ENCODE measurements at places on chromosomes 6 and 20.

DNA sequence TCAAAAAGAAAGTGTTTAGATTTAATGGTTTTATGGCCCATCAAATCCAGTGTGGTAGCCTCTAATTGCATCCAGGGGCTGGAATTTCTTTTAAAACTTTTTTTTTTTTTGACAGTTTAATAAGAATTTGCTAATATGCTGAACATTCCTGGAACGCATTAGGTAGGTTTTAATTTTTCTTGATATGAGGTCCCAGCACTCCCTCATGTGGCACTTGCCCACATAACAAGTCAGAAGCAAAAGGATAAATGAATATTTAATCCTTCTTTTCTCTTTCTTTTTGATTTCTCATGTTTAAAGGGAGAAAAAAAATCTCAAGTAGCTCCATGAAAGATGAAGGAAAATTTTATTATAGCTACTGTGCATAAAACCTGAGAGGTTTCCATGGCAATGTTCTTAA lies 13.5 kb downstream of the HAO1 start:
- no peak for DNase-seq

DNA sequence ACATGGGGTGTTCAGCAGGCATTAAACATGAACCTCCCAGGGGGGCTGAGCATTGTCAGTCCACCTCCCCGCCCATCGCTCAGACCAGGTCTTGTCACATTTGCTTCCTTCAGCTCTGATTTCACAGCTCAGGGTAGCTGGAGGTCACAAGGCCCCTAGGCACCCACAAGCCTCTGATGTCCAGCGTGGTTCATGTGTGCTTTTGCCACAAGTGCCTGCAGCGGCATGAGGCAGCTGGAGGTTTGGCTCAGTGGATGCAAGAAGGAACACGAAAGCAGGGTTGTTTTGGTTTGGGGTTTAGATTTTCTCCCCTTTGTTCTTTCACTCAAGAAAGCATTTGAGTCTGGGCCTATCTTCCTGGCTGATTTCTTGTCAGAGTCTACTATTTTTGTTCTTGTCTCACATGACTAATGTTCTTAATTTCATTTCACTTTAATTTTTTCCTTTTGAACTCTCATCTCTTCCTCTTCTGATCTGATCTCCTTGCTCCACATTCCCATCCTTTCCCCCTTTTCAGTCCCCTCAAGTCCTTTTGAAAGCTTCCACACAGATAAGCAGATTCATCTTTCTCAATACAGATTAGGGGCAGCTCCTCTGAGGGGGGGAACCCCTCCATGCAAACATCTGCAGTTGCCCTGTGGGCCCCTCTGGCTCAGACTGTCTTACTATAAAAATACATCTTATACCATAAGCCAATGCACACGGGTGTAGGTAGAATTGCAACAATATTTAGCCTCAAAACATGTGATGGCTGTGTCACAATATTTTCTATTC lies 68.1 kb upstream of the CEP85L start:
- DNase-seq, result no peak

GRCh38 chr6:163490826-163491577 lies 76.5 kb downstream of the QKI start:
- DNase-seq, result no peak

DNA sequence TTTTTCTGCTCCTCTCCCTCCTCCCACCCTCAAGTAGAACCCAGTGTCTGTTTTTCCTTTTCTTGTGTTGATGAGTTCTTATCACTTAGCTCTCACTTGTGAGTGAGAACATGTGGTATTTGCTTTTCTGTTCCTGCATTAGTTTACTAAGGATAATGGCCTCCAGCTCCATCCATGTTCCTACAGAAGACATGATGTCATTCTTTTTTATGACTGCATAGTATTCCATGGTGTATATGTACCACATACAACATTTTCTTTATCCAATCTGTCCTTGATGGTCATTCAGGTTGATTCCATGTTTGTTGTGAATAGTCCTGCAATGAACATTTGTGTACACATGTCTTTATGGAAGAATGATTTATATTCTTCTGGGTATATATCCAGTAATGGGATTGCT lies 81.0 kb downstream of the TOX2 start:
- DNase-seq, result no peak

DNA sequence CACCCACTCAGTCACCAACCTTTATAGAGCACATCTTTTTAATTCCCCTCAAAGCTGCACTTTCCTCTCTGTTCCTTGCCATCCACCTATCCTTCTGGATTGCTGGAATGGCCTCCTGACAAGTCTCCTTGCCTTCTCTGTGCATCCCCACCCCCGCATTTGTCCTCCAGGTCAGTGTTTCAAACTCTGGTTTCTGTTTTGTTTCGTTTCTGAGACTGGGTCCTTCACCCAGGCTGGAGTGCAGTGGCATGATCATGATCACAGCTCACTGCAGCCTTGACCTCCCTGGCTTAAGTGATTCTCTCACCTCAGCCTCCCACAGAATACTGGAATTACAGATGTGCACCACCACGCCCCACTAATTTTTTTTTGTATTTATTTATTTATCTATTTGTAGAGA lies 96.2 kb downstream of the PLCB1 start:
- no peak for DNase-seq

- no peak for DNase-seq
Measured at GRCh38 chr6:150931405-150931804, 65.9 kb downstream of the MTHFD1L start.

- no peak for DNase-seq
Measured at GRCh38 chr6:111032484-111033140, 50.8 kb downstream of the RPF2 start.

DNA sequence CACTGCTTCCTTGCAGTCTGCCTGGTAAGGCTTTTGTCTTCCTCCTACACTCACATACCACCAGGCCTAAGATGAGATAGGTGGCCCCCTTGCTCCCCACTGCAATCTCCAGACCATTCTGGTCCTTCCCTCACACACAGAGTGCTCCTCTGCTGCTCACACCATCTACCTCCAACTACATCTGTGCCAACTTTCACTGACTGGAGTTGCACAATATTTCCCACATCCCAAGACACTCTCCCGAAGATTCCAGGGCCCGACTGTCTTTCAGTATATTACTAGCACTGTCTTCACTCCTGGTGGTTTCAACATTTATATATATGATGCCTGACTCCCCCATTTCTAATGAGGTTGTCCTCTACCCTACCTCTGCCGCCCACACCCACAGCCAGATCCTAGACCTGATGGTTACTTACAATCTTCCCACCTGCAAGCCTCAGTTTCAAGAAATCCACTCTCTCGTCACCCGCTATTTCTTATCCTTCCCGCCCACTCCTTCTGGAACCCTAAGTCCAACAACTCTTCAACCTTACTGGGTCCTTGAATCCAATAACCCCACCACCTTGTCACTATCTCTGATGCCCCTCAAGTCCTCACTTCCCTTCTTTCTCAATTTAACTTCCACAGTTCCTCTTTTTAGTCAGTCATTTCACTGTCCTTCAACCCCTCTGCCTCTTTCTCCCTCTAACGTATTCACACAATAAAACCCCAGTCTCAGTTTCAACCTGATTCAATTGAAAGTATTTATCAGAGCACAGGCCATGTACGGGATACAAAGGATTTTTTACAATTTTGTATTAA lies 21.6 kb downstream of the RALGAPA2 start:
- no peak for DNase-seq

DNA sequence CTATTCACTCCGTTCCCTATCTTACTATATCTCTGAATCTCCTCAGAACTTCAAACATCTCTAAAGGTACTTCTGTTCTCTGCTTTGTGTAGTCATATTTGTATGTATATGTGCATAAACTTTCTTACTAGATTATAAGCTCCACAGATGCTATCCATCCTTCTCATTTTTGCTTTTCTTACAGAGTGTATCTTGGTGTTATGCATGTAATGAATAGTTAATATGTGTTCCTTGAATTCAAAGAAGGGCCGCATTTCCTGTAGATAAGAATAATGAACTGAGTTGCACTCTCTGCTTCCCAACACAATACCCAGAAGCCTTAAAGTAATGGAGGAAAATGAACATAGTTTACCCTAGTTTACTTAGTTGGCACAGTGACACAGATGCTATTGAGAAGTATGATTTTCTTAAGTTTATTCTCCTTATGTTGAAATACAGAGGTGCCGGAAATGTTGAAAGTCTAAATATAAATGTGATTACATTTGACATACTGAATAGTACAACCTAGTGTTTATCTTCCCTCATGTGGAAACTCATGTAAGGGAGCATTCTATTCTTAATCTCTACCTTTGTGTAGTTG lies 6.0 kb downstream of the NUS1 start:
- no peak for DNase-seq

DNA sequence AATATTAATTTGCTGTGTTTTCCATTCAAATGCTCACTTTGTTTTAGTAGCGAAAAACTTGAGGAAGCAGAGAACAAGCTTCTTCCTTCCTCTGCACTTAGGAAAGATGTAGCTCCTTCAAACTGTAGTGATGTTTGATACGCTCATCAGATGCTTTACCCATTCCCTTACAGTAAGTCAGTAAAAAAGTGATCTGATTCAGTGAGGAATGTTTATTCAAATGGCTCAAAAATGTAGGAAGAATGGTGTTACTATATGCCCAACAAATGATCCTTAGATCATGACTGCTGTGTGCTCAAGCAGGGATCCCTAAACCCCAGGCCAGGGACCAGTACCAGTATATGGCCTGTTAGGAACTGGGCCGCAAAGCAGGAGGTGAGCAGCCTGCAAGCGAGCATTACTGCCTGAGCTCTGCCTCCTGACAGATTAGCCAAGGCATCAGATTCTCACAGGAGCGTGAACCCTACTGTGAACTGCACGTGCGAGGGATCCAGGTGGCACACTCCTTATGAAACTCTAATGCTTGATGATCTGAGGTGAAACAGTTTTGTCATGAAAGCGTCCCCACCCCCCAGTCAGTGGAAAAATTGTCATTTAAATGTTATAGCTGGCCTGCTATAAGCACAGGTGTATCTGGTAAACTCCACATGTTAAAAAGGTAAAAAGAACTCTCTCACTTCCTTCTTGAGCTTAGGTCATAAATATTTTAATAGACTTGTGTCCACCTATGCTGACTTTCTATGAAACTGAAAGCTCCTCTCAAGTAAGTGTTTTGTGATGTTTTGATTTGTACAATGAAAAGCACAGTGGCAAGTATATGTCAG lies 187.2 kb downstream of the FOXC1 start:
- no peak for DNase-seq

- DNase-seq, result no peak
Measured at GRCh38 chr20:6231556-6231955, 108.7 kb upstream of the FERMT1 start.

DNA sequence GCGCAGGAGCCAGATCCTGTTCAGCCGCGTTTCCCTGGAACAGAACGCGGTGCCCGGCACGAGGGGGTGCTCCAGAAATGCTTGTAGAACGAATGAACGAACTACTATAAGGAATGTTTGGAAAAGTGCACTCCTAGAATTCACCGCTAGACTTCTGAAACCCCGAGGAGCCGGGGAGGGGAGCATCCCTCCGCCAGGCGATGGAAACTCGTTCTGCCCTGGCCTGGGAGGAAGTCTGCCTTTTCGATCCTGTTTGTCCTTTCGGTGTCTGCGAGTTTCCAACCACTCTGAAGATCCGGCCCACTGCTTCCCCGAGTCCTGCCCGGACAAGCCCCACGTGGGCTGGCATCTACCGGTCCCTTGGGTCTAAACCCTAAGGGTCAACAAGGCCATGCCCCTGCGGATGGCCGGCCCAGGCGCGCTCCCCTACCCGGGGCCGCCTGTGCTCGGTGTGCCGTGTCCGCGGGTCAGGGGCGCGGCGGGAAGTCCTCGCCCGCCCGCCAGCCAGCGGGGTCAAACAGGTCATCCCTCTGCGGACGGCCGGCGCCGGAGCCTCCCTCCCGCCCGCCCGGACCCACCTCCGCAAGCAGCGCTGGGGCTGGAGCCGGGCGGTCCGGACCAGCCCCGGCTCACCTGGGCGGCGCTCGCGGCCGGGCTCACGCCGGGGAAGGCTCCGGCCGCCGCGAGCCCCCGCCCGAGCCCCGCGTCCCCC lies 526 bp downstream of the SULF2 start:
- DNase-seq, result no peak

DNA sequence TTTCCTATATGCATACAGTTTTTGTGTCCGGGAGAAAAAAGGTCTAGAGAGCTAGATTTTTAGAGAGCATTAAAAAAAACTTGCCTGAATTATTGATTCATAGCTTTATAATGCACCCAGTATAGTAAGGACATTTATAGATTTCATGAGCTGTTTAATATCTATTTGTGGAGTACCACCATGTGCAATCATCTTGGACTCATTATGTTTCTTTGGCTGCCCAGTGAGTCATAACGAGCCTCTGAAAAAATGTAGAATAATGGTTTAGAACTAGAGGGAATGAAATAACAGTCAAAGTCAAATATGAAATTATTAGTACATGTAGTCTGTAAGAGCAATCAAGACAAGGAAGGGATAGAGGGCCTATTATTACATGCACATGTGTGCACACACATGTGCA lies 350.0 kb downstream of the CD83 start:
- DNase-seq, result no peak

GRCh38 chr6:159608961-159609651 lies 83.9 kb downstream of the SOD2 start:
- DNase-seq, result no peak

- DNase-seq, result no peak
Measured at GRCh38 chr6:87700397-87701343, 1.4 kb downstream of the AKIRIN2 start.

- no peak for DNase-seq
Measured at GRCh38 chr20:881051-881782, 34.9 kb downstream of the ANGPT4 start.

DNA sequence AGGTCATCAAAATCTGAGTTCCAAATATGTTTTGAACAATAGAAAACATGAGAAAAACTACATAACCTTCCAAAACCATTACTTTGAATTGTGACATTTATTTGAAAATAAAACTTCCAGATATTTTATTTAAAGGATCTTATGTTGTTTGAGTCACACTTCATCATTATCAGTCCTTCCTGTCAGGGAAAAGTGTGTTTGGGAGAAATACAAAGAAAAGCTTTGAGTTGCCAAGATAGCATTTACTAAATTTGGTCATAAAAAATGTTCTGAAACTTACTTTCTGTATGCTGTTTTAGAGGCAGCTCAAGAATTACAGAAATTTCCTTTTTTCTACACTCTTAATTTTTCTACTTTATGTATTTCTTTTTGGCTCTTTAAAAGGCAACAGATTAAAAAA lies 208.2 kb upstream of the RIN2 start:
- no peak for DNase-seq

DNA sequence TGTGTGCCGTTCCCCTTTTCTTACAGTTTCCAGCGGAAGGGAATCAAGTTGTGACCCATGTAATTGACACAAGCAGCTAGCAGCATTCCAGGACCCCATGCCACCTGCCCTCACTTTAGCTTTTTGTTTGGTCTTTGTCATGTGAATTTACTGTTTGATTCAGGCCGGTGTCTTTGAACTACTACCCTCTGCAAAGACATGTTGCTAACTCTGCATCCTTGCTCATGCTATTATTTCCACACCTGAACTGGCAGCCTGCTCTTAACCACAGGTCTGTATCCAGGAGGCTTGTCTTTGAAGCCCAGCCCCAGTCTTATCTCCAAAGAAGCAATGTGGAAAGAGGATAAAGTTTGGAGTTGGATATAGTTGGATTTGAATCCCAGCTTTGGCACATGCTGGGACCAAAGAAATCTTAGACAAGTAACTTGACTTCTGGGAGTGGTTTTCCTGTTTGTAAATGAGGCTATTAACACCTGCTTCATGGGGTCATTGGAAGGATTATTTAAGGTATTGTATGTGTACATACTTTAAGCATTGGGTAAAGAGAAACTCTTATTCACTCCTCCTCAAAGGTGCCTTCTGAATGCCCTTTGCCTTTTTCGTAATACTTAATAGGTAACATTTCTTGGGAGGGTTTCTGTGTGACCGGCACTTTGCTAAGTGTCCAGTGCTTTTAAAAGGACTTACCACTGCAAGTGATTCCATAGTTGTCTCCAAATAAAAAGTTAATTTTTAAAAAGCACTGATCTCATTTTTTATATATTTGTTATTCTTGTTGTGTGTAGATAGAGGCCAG lies 52.4 kb downstream of the RALY start:
- DNase-seq, result no peak

All from activated CD8-positive, alpha-beta memory T cell treated with anti-CD3 and anti-CD28 coated beads for 1 hour (primary cell).